ENCODE measurements at places on chromosomes 1 and 21.

DNA sequence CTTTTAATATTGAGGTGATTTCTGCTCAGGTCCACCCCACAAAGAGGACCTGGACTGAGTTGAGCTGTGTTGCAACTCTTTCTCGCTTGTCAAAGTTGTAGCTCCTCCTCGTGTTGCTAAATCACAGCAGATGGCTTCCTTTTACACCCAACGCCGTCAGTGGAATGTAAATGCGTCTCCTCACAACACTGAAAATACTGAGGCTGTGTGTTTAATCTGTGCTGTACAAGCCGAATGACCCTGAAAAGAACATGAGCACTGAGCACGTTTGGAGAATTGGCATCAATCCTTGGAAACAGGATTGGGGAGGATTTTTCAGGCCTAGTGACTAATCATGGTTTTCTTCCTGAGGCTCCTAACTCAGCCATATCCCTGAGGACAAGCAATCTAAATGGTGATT lies 196.0 kb downstream of the CRB1 start:
- DNase-seq = no peak

GRCh38 chr1:176211396-176212165 lies 4.5 kb upstream of the COP1 start:
- DNase-seq = no peak

DNA sequence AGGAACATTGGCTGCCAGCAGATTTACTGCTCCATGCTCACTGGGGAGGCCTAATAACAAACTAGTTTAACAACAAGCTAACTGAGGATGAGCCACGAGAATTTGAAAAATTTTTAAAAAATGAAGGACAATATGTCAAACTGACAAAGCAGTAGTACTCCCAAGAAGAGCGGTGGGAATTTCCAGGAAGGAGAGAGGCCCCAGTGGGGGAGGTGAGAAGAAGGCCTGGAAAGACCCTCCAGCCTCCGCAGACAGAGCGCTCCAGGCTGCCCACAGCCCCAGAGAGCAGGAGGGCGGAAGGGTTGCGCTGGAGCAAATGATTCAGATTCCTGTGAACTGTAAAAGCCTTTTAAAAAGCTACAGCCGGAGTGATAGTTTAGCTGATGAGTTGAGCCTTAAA lies 78.5 kb downstream of the SIPA1L2 start:
- DNase-seq = no peak

DNA sequence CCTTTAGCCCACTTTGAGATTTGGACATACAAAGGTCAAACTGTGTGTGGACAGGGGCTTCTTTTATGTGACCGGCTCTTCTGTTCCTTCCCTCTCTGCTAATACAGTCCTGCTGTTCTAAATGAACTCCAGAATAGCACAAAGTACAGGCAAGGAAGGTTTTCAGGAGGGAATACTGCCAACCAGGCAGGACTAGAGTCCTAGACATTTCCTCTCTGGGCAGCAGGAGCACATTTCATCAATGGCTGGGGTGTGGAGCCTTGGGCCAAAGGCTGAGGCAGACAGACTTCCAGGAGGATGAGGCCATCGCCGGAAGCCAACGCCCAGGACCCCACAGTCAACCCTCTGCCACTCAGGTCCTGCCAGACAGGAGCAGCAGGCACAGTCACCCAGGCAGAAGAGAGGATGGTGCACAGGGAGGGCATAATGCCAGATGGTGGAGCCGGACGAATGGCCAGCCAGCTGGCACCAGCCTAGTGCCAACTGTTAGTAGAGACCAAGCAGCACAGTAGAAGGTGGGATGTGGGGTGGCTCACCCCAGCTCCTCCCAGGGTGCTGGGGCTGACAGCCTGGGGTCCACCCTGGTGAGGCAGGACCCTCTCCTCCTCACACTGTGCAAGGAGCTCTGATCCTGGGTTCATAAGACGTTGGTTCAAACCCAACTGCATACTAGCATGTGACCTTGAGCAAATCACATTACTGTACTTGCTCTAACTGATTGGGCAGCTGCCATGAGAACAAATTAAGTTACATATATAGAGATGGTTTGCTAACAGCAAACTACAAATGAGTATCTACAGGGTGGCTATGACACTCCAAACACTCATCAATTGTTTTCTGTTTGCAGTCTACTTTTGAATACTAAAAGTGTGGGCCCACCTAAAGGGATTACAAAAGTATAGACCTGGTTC lies 410.7 kb downstream of the SIPA1L2 start:
- no peak for DNase-seq

DNA sequence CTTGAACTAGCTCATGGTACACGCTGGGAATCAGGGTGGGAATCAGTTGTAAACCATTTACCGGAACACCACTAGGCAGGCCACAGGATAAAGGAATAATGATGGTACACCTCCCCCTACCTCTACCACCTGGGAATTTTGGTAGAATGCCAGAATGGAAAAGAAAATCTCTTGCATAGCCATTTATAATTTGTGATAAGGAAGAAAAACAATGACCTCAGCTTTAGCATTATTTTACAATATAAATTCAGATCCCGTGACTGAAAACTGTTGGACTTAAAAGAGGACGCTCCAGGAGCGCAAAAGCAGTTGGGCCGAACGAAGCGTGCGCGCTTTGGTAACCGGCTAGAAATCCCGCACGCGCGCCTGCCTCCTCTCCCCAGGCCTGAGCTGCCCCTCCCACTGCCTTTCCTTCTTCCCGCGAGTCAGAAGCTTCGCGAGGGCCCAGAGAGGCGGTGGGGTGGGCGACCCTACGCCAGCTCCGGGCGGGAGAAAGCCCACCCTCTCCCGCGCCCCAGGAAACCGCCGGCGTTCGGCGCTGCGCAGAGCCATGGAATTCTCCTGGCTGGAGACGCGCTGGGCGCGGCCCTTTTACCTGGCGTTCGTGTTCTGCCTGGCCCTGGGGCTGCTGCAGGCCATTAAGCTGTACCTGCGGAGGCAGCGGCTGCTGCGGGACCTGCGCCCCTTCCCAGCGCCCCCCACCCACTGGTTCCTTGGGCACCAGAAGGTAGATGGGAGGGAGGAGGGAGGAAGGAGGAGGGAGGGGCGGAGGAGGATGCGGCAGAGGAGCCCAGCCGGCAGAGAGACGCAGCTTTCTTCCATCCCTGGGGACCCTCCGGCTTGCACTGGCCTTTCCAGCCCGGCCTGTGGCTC lies at the start of gene CYP4X1:
Gene CYP4X1 (plus strand): TSS at position 402 of the 873 bp plus-strand sequence. CDS start 149 bp downstream, at position 551.
- peak; percentile 5 for DNase-seq

- DNase-seq = no peak
These were observed 177.3 kb downstream of the PGBD5 start for GRCh38 chr1:230248889-230249270.

DNA sequence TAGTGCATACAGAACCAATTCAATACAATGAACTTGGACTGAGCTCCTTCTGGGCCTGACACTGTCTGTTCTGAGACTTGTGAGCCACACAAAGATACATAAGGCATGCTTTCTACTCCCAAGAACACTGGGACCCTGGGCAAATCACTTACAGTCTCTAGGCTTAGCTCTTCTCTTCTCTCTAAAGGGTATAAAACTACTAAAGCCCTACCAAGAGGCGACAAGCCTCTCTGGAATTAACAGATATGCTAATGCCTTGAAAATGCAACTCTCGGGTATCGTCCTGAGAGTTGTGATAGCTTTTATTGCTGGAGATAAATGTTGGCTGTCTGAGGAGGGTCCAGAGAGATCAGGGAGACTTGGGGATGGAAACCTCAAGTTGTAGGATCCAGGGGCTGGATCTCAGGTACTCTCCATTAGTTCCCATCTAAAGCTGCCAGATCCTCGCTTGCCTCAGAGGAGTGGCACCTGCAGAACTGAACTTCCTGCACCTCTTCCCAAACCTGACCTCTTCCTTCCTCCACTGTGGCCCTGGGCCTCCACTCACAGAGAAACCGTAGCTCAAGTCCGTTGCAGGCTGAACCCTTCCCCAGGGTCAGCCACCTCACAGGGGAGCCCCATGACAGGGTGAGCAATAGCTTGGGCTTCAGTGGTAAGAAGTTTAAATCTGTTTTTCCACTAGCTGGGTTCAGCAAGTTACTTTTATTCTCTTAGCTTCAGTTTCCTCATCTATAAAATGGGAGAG lies 11.5 kb upstream of the CFAP45 start:
- no peak for DNase-seq

GRCh38 chr21:36626791-36627190 lies 72.1 kb upstream of the SIM2 start:
- DNase-seq = no peak

- no peak for DNase-seq
These were observed 141.1 kb upstream of the SAMSN1 start for GRCh38 chr21:14687268-14687625.

DNA sequence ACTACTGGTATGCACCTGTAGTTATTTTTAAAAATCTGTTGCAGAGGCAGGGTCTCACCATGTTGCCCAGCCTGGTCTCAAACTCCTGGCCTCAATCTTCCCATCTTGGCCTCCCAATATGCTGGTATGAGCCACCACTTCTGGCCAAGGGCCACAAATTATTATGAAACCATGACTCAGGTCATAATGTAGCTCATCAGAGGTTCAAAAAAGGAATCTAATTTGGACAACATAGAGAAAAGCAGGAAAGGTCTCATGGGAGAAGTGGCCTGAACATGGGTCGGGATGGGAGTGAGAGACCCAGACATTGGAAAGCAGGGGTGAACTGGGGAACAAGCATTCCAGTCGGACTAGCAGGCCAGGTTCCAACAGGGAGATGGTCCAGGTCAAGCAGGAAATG lies 45.2 kb upstream of the C1orf198 start:
- no peak for DNase-seq

DNA sequence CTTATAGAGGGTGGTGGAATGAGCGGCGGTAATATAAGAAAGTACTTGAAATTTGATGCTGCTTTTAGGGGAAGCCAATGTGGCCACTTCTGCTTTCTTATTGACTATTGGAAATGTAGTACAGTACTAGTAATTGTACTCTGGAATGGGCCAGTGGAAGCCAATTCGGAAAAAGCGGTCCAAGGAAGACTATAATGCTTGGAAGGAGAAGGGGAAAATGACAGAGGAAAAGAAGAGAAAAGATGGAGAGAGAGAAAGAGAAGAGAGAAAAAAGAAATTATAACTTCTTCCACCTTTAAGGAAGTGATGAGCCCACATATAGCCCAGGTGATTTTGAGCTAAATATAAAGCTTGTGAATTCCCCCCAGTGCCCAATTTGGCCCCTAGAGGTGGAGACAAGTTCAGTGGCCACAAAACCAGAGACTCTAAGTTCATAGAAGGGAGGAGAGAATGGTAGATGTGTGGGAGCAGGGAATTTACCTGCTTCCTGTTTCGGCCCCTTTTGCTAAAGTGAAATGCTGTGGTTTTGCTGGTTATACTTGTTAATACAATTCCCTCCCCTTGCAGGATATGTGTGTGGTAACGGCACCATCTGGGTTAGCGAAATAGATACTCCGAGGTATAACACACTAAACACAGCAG lies 35.7 kb upstream of the DUSP10 start:
- DNase-seq = no peak

DNA sequence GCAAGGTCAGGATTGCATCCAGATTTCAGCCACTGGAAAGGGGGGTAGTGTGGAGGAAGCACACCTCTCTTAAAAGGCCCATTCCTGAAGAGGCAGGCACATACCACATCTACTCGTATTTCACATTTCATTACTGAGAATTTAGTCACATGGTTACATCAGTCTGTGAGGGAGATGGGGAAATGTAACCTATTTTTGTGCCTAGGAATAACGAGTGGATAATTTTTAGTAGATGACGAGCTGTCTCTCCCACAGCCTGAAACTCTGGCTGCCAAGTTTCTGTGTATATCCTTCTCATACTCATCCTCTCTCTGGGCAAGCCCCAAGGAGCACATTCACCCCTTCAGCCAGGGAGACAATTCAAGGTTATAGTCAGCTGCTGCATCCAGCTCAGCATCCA lies 10.3 kb upstream of the C21orf91 start:
- DNase-seq = no peak

DNA sequence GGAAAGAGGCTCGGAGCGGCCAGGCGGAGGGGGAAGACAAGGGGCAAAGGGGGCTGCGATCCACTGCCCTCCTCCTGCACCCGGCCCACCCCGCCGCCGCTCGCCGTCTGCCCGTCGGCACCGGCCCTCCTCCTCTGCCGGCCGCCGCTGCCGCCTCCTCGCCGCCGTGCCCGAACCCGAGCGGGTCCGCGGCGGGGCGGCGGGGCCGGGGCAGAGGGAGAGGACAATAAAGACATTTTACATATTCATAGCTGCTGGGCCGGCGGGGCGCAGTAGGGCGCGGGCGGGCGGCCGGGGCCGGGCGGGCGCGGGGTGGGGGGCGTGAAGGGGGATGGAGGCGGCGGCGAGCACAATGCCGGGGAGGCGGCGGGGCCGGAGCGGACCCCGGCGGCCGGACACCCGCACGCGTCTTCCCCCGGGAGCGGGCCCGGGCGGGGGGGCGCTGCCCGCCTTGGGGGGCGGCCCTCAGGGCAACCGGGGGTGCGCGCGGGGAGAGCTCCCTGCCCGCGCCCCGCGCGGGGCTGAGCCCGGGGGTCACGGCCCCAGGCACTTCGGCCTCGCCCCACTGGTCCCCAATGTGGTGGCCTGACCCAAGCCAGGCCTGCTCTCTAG lies 546 bp downstream of the POU2F1 start:
- no peak for DNase-seq

- no peak for DNase-seq
These were observed 38.8 kb downstream of the PLXNA2 start for GRCh38 chr1:208205216-208206013.

DNA sequence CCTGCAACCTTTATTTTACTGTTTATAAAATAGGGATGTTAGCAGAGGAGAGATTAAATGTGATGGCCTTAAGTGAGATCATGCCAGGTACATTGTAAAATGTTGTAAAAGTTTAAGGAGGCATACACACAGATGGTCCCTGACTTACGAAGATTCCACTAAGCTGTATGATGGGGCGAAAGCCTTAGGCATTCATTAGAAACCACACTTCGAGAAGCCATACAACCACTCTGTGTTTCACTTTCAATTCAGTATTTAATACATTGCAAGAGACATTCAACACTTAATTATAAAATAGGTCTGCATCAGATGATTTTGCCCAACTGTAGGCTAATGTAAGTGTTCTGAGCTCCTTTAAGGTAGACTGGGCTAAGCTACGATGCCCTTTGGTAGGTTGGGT lies 3.7 kb downstream of the SMPDL3B start:
- DNase-seq = no peak

DNA sequence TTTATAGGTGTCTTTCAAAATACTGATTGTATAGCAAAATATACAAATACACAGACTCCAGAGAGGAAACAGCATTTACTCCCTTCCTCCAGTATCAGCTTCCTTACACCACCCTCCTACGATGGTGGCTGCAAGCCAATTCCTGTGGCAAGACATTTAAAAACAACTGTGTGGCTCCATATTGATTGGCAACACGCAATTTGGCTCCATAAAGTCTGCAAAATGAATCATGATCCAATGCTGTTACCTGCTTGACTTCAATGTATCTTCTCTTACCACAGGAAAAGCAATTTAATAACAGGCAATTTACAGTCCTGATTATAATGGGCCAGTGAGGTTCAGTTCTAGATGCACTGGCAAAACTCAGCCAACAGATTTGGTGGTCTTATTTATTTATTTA lies 19.7 kb upstream of the ATP6V1G3 start:
- DNase-seq = no peak

- DNase-seq = no peak
These were observed 76.4 kb downstream of the LTN1 start for GRCh38 chr21:28916150-28916893.

Data from anterior cingulate cortex (tissue), 58 donors.